ENCODE measurements at places on chromosomes 5 and 9.

GRCh38 chr5:33329891-33330290 lies 110.9 kb upstream of the TARS1 start:
- DNase-seq = no peak

GRCh38 chr9:35673132-35674024 lies at the start of gene CA9:
Gene CA9 (plus strand): TSS chr9:35673928. CDS start chr9:35673960, 32 bp downstream.
- DNase-seq = no peak

DNA sequence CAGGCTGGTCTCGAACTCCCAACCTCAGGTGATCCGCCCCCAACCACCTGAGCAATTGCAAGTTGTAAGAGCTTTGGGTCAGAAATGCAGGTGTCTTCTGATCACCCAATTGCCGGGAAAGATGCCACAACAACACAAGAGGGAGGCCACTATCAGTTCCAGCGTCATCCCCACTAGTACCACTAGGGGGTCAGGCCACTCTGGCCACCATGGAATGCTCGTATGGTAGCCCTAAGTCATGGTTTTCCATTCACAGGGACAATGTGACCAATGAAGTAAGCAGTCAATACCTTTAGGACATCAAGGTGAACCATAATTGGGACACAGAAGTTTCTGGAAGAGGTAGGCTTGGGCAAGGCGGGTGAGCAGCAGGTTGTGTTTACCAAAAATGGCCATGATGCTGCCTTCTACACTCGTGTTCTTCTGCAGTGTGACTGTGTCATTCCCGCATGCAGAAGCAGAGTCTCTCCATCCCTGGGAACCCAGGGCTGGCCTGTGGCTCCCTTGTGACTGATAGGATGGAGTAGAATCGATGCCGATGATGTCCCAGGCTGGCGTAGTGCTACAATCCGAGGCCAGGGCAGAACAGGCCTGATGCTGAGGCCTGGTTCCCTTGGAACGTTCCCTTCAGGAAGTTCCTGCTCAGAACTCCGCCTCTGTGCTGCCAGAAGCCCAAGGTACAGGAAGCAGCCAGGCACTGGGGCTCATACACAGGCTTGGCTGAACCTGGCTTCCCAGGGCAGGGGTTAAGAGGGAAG lies 42.2 kb upstream of the ANKRD33B start:
- DNase-seq = no peak

GRCh38 chr9:128250839-128251731 lies 24.7 kb downstream of the GOLGA2 start:
- no peak for DNase-seq

- peak; percentile 47 for DNase-seq
Measured at GRCh38 chr5:137461391-137462264, 37.5 kb downstream of the SPOCK1 start.

DNA sequence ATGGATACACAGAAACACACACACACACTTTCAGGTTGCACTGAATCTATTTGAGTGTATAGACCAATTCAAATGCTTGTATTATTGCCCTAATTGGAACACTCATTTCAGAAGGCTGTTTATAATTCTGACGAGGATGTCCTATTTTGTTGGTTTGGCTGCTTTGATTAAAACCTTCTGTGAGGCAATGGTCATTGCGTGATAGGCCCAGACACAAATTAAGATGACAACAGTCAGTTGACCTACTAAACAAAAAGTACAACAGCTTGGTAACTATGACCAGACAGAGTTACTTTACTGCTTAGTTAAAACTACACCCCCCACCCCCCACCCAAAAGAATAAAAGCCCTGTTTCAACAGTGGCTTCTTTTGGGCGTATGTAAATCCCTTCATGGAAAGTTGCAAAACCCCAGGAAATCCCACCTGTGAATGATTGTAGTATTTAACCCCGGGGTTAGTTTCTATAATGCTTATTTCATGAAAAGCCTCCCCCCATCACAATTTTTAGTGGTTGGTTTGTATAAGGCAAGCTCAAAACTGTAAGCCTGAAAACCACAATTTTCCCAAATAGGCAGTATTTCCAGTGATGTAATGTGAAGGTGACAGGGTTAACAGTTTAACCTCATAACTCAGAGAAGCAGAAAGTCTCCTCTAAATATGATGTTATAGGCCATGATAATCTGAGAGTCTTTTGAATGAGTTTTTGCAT lies 340.8 kb downstream of the FGF10 start:
- no peak for DNase-seq

- no peak for DNase-seq
Measured at GRCh38 chr5:73480500-73480899, 17.7 kb upstream of the BTF3 start.
